ENCODE measurements at places on chromosomes 12 and 14. TPM values are rescaled to one million over a fixed set of nuclear protein-coding genes. Genes with fewer than 3 reads are reported as not detected.

GRCh38 chr12:106954462-106955376, 988 bp upstream of the TMEM263 start:
- H3K4me3 ChIP-seq = peak overlapping the region; percentile 93
- H3K27ac ChIP-seq = peak overlapping the region; percentile 94
- no peaks in the 10 kb centered on the region for H3K27me3 ChIP-seq

DNA sequence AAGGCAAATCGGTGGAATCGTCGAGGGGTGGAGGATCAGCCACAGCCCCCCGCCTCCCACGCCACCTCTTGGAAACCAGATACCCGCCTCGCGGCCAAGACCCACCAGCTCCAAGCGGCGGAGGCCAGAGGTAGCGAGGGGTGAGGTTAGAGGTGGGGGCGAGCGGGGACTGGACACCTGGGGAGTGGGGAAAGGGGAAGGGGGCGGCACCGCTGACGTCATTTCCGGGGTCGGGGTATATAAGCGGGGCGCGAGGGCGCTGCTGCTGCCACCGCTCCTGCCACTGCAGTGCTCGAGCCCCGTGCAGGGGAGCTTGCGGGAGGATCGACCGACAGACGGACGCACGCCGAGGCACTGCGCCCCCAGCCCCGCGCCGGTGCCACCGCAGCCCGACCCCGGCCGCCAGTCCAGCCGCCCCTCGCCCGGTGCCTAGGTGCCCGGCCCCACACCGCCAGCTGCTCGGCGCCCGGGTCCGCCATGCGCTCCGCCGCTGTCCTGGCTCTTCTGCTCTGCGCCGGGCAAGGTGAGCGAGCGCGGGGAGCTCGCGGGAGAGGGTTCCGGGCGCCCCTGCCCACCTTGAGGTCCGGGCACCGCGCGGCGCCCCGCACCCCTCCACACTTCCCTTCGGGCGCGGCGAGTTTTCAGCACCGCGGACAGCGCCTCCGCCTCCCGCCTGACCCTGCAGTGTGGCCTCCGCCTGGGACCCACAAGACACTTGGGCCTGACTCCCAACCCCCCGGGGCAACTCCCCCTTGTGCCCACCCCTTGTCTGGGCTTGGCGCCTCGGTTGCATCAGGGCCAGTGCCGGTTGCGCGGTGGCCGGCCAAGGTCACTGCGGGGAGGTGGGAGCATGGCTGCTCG, at the start of gene CHGA:
Gene CHGA (plus strand): TSS at position 268 of the 861 bp plus-strand sequence. CDS start 210 bp downstream, at position 478.
- H3K4me3 ChIP-seq = no peak within 1 kb of the TSS
- H3K4me1 ChIP-seq = no peaks in the 10 kb centered on the region
- no peak within 1 kb of the TSS for H3K27ac ChIP-seq
- no peaks in the 10 kb centered on the region for H3K36me3 ChIP-seq

DNA sequence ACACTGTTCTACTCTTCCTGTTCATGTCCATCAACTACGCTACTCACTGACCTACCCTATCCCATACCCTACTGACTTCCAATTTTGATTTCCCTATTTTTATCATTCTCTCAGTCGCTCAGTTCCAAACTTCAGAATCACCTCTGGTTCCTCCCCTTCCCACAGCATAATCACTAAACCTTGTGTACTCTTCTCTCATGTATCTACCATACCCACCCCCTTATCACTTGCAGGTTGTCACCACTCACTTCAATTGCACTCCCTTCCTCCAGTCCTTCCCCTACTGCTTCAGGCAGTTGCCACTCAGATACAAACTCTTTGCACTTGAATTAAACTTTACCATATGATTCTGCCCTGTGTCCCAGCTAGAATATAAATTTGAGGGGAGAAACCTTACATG, 6.3 kb downstream of the RACGAP1 start:
- no peaks in the 10 kb centered on the region for H3K36me3 ChIP-seq
- H3K27ac ChIP-seq = no peak overlapping the region
- peaks cover 16% of the 10 kb centered on the region for H3K4me1 ChIP-seq
- no peak for DNase-seq

DNA sequence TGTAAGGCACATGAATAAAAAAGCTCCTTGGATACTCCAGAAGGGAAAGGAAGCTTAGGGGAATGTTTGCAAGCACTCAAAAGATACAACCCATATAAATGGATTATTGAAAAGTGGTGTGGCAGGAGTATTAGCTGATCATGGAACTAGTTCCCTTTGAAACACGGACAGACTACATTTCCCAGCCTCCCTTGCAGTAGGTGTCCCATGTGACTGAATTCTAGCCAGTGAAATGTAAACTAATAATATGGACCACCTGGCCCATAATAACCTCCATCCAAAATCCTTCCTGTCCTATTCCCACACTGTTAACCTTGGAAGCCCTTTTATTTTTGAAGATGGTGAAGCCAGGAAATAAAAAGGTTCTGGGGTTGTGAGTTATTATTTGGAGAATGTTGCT, 242.3 kb downstream of the SUDS3 start:
- DNase-seq = no peak
- no peaks in the 10 kb centered on the region for H3K36me3 ChIP-seq
- H3K4me1 ChIP-seq = no peaks in the 10 kb centered on the region
- H3K27ac ChIP-seq = no peak overlapping the region

Gene HSPB8
- 70.0 TPM for total RNA-seq

DNA sequence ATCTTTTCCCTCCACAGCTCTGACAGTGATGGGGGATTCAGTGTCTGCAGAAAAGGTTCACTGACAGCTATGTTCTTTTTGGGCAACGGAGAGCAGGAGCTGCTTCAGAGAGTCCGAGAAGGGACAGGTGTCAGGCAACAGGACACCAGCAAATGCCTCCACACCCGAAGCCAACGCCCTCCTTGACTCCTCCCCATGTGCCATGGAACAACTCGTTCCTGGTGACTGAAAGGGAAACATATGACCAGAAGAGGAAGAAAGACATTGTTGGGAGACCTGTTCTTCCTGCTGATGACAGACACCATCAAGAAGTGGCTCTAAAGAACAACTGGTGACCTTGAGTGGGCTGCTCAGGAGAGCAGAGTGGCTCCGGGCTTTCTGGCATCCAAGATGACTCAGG, 172.3 kb upstream of the NOS1 start:
- no peak overlapping the region for H3K4me3 ChIP-seq
- no peaks in the 10 kb centered on the region for H3K4me1 ChIP-seq
- H3K36me3 ChIP-seq = no peaks in the 10 kb centered on the region
- no peaks in the 10 kb centered on the region for H3K27me3 ChIP-seq
- no peak for DNase-seq
- H3K27ac ChIP-seq = no peak overlapping the region

GRCh38 chr12:2583091-2583497, 211.7 kb upstream of the FKBP4 start:
- H3K27me3 ChIP-seq = peaks cover 4% of the 10 kb centered on the region
- peaks cover 6% of the 10 kb centered on the region for H3K4me1 ChIP-seq
- H3K27ac ChIP-seq = no peak overlapping the region
- peak; percentile 84 for DNase-seq

DNA sequence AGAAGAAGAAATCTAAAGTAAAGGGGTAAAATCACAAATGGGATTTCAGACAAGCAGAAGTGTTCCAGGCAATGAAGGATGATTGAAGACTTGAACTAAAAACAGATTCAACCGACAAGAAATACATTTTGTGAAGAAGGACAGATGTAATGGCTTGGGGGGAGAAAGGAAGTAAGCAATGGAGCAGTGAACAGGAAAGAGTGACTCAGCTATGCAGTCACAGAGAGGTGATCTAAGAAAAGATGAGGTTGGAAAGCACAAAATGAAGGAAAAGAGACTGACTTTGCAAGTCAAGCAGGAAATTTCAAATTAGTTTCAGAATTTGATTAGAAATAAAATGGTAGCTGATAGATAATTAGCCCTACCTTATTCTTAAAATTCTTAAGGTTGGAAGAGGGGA, 66.5 kb downstream of the PUS7L start:
- DNase-seq = no peak
- no peaks in the 10 kb centered on the region for H3K4me1 ChIP-seq
- H3K4me3 ChIP-seq = no peak overlapping the region
